Liver (tissue), 10 donors: ENCODE measurements at places on chromosomes 11 and 22. TPM values are rescaled to one million over a fixed set of nuclear protein-coding genes. Genes with fewer than 3 reads are reported as not detected.

KRTAP5-1 gene
- not detected for total RNA-seq

SLC17A6 gene
- not detected for total RNA-seq

NCAM1 gene
- 2.1 TPM for total RNA-seq

SULT4A1 gene
- 0.08 TPM for total RNA-seq

PPFIBP2 gene
- 23.1 TPM for total RNA-seq

OR8D4 gene
- 0.14 TPM for total RNA-seq
